ENCODE measurements at places on chromosomes 12 and 14.

- peak; percentile 60 for DNase-seq
Measured at GRCh38 chr12:11264501-11264900, 5.0 kb downstream of the PRB3 start.

DNA sequence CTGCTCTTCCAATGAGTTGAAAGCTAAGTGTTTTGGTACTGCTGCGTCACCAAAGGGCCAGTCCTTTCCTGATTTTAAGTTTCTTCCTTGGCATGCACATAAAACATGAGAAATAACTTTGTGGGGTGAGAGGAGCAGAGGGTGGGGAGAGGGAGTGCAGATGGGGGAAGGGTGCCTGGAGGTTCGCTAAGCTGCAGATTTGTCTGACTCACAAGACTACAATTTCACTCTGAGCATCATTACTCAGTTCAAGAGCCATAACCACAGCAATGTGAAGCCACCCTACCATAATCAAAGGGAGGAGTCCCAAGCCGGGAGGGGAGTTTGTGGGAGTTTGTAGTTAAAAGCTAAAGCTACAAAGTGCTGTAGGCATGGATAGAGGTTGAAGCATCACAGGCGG is 136.1 kb downstream of the ANO2 start:
- no peak for DNase-seq

- DNase-seq, result no peak
Measured at GRCh38 chr12:116890330-116890729, 9.1 kb upstream of the HRK start.

DNA sequence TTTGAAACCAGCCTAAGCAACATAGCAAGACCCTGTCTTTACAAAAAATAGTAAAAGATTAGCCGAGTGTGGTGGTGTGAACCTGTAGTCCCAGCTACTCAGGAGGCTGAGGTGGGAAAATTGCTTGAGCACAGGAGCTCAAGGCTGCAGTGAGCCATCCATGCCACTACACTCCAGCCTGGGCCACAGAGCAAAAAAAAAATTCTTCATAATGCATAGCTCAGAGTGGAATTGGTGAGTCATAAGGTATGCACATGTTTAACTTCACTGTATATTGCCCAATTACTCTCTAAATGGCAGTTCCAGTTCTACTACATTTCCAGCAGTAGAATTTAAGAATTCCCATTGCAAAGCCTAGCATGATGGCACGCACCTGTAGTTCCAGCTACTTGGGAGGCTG is 26.8 kb upstream of the CLIP1 start:
- DNase-seq, result peak; percentile 86

DNA sequence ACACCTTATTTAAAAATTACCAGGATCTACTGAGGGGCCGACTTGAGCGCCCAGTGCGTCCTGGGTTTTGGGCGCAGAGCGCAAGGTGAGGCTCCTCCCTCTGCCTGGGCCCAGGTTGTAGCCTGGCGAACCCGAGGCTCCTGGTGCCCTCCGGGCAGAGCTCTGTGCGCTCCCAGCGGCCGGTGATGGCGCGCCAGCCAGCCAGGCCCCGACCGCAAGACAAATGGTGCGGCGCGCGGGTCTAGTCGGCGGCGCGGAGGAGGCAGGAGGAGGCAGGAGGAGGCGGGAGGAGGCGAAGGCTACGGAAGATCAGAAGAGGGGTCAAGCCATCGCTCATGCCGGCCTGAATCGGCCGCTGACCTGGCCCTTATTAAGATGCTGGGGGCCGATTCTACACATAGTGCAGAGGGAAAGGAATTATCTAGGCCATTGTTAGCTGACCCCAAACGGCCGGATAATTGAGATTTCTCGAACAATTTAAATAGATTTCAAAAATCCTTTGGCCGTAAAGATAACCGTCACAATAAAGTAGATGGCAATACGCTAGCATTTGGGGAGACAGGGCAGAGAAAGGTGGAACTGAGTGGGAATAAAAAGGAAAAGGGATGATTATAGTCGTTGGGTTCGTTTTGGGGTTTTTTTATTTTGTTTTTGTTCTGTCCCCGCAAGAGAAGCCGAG is 2.8 kb downstream of the TBX5 start:
- no peak for DNase-seq

GRCh38 chr12:774051-774614 is 21.8 kb downstream of the WNK1 start:
- DNase-seq, result no peak

GRCh38 chr12:6641131-6641530 is 5.4 kb upstream of the LPAR5 start:
- no peak for DNase-seq

DNA sequence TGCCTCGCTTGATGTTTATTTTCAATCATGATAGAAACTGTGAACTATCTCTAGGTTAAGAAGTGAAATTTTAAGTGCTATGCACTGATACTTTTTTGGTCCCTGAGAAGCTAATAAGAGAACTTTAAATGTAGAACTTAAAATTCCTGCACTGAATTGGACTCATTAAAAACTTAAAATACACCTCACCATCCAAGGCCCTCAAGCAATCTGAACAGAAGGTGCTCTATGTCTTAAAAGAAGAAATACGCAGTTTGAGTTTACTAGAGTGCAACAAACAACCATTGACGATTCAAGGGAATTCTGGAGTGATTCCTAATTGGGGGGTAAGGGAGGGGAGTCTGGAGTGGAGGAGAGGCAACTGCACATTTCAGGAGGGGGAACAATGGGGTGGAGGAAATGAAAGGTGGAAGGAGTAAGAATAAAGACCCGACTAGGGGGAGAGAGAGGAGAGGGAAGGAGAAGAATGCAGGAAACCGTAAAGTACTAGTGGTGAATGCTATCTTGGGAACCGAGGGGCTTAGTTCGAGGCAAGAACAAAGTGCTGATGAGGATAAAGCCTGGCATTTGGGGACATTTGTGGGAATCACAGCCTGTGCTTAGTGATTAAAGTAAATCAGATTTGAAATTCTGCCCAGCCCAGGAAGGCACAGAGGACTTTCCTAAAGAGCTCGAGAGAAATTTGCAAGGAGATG is 389.7 kb downstream of the AACS start:
- DNase-seq, result no peak

GRCh38 chr14:38121320-38122020 is 86.2 kb upstream of the SSTR1 start:
- no peak for DNase-seq

GRCh38 chr12:3047961-3048360 is 29.2 kb upstream of the TSPAN9 start:
- no peak for DNase-seq

DNA sequence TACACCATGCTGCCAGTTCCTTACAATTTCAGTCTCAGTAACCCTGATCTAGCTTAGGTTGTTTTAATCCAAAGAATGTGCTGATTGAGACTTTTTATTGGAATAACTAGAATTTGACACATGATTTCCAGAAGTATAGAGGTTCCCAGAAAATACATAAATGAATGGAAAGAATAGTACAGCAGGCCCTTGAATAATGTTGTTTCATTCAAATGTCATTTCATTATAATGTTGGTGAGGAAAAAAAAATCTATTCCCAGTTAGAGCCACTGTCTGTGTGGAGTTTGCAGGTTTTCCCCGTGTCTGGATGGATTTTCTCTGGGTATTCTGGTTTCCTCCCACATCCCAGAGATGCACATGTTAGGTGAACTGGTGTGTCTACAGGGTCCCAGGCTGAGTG is 273.5 kb upstream of the GARIN6 start:
- DNase-seq, result no peak

DNA sequence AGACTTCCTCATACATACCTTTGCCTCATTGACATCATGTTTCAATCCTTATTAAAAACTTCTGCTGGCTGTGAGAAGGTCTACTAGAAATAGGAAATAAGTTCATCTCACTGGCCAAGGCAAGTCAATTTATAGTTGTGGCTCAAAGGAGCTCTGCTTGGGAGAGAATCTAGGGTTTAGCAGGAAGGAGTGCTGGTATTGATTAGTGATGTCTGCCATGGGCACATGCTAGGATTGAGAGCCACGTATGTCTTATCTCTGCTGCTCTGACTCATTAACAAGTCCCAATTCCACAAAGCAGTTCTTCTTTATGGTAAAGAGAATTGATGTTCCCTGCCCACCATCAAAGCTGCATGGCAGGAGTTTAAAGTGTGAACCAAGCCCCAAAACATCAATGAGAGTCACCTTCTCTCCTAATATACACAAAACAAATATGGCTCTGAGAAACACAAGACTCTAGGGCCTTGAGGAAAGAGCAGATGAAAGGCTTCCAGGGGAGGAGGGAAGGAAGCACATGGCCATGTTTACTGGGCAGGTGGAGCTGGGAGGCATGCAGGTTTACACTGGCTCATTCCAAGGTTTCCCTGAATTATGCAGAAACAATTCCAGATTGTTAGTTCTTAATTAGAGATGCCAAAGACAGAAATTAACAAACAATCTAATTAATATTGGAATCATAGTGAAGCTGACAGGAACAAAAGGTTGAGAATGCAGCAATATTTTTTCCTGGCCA is 931.9 kb upstream of the TMEM132C start:
- DNase-seq, result no peak
